Fibroblast of skin of right biceps (primary cell): ENCODE measurements at places on chromosomes 3 and 15.
A peak's percentile ranks its signal among the peaks of the same experiment; 100 is the strongest.

DNA sequence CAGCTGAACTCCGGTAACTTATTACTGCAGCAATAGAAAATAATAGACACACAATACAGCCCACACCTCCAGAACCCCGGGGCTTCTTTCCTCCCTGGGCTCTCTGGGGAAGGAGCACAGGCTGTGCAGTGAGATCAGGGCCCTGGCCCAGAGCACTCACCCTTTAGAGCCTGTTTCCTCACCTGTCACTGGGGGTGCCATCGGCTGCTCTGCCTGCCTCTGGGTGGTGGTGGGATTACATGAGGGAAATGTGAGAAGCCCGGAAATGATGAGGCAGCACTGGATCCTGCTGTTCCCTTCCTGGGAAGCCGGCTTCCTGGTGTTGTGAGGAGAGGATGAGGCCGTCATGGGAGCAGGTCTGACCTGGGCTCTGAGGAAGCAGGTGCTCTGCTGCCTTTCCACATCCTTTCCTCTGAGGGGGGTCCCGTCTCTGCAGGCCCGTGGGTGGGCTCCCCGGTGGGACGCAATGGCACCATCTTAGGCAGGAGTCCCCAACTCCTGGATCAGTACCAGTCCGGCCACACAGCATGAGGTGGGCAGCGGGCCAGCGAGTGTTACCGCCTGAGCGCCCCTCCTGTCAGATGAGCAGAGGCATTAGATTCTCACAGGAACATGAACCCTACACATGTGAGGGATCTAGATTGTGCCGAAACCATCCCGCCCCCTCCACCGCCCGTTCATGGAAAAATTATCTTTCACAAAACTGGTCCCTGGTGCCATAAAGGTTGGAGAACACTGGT, 220.9 kb upstream of the CTDSPL start:
- no peak for DNase-seq

DNA sequence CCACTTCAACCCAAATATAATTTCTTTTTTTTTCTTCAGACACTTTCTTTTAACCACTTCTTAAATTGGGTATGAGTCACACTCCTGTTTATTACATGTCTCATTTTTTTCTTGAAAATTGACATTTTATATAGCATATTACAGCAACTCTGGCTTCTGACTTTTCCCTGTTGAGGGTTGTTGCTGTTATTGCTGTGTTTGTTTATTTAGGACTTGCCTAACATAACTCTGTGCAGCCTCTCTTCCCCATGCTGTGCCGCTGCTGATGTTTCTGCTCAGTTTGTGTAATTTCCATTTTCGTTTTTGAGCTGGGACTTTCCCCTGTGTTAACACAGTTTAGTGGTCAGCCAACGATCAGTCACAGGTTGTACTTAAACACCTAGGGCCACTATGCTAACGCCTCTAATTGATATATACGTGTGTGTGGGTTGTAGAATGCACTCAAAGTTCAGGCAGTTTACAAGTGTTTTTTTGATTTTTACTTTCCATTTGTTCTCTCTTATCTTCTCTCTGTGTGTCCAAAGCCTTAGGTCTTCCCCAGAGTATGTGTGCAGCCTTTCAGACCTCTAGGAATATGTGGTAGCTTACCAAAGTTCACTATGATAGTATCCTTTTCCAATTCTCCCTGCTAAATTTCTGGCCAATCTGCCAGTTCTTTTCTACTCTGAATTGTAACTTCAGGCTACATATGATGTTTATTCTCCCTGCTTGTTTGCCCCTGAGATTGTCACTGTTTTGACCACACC, 337.2 kb downstream of the ZBTB20 start:
- DNase-seq = no peak

GRCh38 chr3:169478566-169479313, 184.8 kb downstream of the MECOM start:
- DNase-seq = peak; percentile 22

GRCh38 chr3:101303089-101303731, 17.2 kb downstream of the IMPG2 start:
- DNase-seq = peak; percentile 10

GRCh38 chr3:69761896-69762767, 22.9 kb downstream of the MITF start:
- DNase-seq = peak; percentile 83

GRCh38 chr15:64246364-64247189, 83.8 kb upstream of the PPIB start:
- peak; percentile 91 for DNase-seq

GRCh38 chr3:163971861-163972260, 1106.4 kb downstream of the SI start:
- no peak for DNase-seq

DNA sequence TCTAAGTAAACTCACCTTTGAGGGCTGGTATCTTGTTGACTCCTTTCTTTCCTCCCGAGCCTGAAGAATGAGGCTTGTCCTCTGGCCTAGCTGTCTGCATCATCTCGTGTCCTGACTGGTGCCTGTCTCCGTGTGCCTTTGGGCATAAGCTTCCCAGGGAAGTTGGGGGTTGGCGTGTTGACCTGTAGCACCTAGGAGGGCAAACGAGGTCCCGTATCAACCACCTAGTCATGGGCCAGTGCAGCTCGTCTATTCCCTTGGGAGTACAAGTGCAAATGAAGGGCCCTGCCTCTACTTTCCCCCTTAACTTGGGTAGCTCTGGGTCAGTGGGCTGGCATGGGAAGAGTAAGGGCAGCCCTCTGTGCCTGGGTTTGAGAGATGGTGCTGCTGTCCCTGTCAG, 8.7 kb downstream of the TEX264 start:
- DNase-seq = no peak

DNA sequence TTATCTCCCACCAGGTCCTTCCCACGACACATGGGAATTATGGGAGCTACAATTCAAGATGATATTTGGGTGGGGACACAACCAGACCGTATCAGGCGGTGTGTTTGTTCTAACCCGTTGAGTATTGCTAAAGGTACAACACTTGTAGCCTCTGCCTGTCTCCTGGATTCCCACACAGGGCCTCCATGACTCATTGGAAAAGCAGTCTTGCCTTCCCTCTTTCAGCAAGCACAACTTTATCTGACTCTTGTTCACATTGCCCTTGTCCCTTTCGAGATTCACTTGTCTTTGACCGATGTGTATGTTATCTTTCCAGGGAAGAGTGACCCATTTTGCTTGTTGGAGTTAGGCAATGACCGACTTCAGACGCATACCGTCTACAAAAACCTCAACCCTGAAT, 152.3 kb downstream of the MCTP2 start:
- DNase-seq = peak; percentile 29

- peak; percentile 63 for DNase-seq
Measured at GRCh38 chr3:25297667-25298585, 130.1 kb upstream of the RARB start.

DNA sequence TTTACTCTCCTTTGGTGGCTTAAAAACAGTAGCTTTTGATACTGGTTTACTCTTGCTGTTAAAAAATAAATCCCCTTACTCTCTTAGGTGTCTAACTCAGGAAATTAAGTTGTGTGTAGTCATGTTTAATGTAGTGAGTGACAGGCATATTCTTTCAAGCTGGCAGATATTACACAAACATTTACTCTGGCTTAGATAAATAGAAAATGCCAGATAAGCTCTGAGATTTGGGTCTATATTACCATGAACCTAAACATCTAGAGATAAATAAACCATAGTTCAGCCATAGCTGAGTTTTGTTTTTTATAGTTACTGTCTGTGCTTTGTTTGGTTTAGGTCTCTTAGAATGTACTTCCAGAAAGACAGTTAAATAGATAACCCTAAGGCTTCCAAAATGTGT, 2.4 kb downstream of the SEMA6D start:
- no peak for DNase-seq

DNA sequence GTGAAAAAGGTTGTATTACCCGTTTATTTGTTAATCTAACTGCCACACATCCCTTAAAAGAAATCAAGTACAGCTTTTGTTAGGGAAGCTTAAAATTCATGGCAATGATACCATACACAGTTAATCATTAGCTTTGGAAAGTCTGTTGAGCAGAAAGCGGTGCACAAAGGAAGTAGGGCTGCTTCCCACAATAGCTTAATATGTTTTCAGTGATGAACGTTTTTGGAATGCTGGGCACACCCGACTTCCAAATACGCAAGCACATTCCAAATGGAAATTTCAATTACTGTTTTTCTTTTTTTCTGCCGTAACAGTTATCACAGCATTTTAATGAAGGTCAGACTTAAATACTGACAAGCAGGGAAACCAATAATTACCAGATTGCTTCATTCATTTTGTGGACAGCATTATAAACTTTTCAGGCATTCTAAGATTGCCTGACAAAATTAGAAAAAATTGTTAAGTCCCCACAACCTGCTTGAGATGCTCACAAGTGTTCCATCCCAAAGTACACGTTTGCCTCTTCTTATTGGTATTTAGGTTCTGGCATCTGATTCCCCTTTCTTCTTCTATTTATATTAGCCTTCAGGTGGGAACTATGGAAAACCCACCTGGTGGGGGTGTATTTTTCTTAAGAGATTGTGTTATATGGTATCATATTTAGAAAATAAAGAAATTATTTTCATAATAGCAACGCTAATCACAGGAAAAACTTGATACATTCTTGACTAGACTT, 1.1 kb upstream of the ECT2 start:
- peak; percentile 96 for DNase-seq

DNA sequence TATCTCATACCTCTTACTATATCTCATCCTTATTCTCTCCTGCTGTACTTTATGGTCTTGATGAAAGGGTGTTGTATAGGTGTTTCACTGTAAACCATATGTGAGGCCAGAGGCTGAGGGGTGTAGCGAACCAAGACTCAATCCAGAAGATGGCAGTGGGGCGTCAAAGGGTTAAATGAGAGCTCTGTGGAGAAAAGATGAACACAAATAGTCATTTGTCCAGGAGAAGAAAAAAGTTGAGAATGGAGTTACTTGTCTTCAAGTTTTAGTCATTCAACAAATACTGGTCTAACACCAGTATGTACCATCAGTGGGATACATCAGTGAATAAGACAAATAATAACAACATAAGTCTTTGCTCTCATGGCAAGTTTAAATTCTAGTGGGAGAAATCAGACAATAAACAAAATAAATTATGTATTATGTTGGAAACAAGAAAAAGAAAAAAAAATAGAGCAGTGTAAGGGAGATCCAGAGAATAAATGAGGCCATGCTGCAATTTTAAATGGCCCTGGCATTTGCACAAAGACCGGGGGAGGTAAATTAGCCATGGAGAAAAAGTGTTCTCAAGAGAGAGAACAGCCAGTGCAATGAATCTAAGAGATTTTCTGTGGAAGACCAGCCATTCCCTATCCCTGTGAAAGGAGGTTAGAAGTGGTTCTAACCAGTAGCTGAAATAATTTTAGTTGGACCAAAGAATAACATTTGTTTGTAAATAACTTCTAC, 77.0 kb upstream of the UMPS start:
- no peak for DNase-seq

- no peak for DNase-seq
Measured at GRCh38 chr15:25541228-25541627, 102.4 kb upstream of the UBE3A start.

DNA sequence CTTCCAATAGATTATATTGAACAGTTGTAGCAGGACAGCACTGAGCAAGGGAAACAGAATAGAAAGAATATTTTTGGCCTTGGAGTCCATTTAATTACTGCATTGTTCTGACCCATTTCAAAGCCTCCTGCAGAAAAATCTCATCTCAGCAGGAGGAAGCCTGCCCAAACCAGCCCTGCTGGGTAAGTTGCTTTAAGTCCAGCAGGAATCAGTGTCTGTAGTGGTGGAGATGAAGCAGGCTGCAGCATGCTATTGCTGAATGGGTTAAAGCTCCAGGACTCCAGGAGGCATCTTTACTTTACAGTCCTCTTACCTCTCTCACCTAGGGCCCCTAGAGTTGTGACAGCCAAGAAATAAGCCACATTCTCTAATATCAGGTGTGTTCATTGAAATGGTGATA, 380.3 kb upstream of the THBS1 start:
- DNase-seq = no peak

DNA sequence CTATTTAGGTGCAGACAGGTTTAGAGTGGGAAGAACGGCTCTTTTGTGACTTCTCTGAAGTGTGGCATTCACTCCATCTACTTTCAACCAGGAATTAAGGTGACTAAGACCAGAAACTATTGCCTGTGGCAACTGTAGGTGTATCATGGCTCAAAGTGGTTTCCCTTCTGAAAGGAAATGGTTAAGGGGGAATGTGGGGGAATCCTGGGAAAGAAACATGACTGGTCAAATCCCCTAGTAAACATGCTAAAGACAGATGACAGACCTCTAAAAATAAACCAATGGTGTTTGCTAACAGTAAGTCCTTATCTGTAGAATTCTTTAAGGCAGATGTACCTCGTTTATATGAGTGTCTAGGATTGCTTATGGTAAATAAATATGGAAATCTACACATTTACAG, 56.9 kb downstream of the MEGF11 start:
- peak; percentile 19 for DNase-seq

DNA sequence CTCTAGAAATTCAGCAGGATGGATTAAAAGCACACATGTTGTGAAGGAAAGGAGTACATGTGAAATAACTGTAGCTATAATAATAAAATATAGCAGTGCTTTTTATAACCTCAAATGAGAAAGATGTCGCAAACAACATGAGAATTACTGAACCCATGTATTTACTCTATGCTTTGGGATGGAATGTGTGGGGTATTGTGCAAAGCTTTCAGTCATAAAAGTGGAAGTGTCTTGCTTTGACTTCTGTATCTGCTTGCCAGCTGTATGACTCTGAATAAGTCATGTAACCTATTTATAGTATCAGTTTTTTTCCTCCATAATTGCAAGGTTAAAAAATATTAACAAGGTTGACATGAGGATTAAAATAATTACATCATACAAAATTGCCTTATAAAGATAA, 519.3 kb upstream of the CADM2 start:
- no peak for DNase-seq

DNA sequence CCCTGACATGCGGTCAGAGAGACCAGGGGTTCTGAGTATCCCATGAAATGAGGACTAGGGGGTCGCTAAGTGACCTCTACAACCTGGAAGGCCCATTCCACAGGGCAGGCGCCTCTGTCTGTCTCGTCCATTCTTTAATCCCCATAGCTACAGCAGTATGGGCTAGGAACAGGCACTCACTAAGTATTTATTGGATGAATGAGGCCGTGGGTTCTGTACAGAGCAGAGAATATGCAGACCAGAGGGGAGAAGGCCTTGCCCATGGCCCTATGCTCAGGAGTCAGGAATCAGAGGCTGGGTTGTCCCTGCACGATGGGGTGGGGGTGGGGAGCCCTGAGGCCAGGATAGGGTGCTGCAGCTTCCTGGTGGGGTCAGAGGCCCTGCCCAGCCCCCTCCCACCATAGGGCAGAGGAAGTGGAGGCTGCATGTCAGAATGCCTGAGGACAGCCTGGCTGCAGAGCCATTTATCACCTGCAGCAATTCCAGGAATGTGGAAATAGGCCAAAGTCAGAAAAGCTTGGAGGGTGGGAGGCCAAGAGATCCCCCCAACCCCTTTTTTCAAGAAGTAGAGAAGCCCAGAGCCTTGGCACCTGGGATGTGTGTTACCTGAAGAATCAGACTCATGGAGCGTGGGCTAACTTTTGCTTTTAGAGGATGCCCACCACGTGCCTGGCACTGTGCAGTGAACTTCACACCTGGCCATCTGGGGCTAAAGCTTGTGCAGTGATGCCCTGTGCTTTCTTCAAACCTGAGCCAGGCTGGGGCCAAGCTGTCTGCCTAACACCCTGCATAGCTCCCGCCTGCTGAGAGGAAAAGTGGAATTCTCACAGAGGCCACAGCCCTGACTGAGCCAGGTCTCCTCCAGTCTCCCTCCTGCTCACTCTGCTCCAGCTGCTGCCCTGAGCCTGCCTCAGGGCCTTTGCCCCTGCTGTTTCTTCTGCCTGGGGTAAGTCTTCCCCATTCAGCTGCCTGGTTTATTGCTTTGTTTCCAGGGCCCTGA, 109.4 kb downstream of the WNT7A start:
- DNase-seq = no peak

- DNase-seq = peak; percentile 78
Measured at GRCh38 chr15:40256638-40257235, 17.9 kb downstream of the PAK6 start.
